ENCODE measurements at places on chromosomes 2 and 18.

GRCh38 chr2:84781942-84782716 is 98.8 kb downstream of the TRABD2A start:
- no peak for DNase-seq

DNA sequence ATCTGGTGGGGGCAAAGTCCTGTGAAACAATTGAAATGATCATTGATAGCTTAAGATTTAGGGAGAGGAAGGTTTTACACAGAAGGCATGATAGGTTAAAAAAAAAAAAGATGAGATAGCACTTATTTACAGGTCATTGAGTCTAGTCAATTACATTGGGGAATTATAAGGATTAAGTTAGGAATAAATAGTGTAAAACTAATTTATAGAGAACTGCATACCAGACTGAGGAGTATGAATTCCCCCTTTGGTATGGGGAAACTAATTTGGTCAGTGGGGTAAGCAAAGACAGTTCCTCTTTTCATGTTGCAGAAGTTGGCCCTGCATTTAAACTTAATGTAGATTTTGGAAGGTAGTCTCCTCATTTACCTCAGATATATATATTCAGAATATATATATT is 10.8 kb downstream of the GLS start:
- no peak for DNase-seq

DNA sequence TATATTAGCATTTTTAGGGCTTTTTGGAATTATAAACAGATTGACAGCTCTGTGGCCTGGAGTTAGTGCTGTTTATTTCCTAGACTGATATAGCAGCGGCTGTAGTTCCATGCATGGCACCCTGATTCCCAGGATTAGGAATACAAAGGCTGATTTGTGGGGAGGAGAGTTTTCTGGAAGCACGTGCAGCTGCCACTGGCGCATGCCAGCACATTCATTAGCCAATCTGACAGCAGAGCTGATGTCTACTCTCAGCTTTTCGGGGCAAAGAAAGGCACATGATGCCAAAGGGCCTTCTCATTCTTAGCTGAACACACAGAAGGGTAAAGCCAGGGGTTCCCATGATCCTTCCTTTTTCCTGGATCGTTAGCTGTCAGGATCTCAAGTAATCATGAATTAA is 45.7 kb upstream of the RAPH1 start:
- DNase-seq, result no peak

DNA sequence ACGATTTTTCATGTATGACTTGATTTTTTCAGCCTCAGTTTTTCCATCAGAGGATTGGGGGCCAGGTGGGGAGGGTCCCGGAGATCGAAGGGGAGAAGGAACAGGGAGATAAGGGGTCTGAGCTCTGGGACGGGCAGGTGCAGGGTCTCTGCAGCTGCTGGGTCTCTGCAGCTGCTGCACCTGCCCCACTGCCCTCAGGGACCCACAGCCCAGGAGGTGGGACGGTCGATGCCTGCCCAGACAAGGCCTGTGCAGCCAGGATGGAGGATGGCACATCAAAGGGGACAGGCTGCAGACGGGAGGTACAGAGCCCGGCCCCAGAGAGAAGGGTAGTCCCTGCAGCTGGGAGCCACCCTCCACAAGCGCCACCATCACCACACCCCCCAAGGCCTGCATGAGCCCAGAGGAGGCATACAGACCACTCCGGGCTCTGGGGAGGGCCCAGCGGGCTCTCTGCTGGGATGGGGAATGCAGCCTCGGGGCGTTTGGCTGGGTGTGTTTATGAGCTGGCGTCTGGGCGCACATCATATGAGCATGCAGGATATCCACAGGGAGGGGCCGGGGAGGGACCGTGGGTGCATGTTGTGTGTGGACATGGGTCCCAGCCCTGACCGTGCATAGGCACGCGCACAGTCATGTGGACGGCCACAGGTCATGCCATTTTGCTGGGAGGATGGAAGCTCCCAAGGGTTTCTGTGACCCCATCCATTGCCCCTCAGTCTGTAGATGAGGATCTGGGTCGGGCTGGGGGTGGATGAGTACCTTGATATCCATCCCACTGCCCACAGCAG is 34.9 kb upstream of the GPC1 start:
- DNase-seq, result no peak

- DNase-seq, result no peak
Observed at GRCh38 chr18:49751427-49752094, 61.8 kb downstream of the ACAA2 start.

Data from effector CD8-positive, alpha-beta T cell (primary cell).